ENCODE measurements at places on chromosomes 7 and 10.
A peak's percentile ranks its signal among the peaks of the same experiment; 100 is the strongest.

DNA sequence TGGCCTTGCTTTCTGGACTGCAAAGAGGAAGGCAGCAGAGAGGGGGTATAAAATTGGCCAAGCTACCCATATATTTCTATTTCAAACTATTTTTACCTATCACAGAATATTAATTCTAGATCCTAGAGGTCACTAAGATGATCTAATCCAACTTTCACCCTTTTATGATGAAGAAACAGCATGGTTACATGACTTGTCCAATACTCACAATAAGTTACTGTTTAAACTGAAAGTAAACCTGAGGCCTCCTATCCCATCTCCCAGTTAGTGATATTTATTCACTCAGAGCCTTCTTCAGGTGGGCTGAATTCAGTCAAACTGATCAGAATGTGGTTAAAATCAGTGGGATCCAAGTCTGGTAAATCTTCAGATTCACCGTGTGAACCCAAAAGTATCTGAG, 1345.1 kb downstream of the XPNPEP1 start:
- DNase-seq = no peak

DNA sequence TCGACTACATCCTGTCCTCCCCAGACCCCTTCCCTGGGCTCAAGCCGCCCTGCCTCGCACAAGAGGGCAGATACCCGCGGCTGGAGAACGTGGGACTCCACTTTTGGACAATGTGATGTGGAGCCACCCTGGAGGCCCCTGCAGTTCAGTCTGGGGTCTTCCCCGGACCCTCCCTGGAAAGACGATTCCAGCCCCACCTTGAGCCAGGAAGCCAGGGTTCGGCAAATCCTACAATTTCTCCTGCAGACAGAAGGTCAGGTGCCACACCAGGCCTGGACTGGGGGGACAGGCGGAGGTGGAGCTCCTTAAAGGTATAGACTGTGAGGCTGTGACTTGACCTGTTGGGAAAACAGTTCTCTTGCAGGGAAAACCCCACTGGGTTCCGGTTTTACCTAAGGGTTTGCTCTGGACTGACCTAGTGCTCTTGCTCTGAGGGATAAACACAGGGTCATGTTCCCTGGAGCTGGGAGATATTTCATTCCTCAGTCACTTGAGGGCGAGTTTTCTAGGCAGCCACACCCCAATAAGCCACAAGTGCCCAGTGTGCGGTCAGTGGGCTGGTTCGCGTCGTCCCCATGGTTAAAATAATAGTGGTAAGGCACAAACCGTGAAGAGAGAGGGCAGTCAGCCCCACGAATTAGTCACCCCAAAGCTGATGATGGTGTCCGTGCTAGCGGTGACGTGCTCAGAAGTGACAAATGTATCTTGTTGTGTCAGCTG, 1.6 kb downstream of the FOXL3 start:
- no peak for DNase-seq

DNA sequence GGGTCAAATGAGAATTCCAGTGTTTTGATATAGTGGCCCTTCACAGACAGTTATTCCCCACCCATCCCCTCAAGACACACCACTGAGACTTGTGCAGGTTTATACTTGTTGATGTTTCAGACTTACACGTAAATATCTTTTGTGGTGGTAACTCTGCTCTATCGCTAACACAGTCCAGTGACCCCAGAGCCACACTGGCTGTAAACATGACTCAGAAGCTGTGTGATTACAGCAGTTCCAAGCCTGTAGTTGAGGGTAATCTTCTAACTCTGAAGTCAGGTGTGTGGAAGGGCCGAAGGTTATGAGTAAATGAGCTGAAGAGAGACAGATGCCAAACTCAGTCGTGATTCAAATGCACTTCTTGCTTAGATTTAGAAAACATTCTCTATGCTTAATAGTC, 19.4 kb downstream of the NOBOX start:
- no peak for DNase-seq

GRCh38 chr10:113561214-113561613, 8.4 kb downstream of the HABP2 start:
- DNase-seq = no peak

DNA sequence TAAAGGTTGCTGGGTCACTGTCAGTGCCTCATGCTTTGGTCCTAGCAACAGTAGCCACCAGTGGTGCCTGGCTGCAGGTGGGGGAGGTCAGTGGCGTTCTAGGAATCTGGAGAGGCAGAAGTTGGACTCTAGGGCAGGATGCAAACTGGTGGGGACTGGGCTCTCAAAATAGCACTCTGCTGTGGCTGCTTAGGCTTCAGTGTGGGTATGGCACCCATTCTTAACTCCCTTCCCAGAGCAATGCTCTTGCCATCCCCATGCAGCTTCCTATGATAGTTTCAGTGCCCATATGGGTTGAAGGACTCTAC, 330.8 kb downstream of the PCDH15 start:
- no peak for DNase-seq

DNA sequence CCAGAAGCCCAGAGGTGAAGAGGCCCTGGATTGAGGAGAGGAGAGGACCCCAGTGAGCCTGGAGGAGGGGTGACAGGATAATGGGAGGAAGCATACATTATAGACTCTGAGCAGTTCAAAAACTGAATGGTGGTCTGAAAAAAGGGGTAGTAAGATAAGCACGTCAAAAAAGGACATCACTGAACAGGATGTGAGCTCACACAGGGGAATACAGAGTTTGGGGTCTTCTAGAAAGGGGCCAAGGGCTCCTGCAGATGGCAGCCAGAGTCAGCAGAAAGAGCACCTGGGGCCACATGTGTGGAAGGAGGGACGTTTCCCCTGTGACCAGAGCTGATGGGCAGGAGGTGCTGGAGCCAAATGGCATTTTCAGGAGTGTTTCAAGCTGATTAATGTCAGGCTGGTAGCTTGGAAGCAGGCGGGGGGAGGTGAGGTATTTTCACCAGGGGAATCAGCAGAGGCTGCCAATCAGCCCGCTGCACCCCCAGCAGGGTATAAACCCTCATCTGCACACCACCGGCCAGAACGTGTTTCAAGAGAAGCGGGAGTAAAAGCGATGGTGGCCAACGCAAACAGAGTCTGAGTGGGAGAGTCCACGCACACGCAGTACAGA, 85.8 kb downstream of the TNS3 start:
- peak; percentile 26 for DNase-seq

DNA sequence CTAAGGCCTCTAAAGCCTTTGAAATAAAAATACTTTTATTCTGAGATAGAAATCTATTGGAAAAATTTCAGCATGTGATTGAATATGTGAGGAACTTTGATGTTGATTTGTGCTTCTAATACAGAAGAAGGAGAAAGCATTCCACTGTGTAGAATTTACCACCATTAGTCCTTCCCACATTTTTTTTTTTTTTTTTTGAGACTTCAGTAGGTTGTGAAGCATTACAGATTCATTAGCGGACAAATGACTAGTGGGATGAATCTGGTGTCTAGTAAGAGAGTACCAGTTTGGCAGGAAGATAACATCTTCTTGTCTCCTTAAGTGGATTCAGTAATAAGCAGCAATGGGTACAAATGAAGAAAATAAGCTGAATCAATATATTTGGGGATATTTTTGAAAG, 95.5 kb downstream of the ANKRD30A start:
- DNase-seq = no peak

GRCh38 chr7:128073671-128074310, 42.6 kb upstream of the LRRC4 start:
- no peak for DNase-seq

GRCh38 chr10:105797234-105797890, 1156.3 kb downstream of the SORCS3 start:
- no peak for DNase-seq

- no peak for DNase-seq
These were observed 301.7 kb downstream of the CSTF2T start for GRCh38 chr10:51397695-51398094.

GRCh38 chr7:155983176-155983815, 171.0 kb upstream of the SHH start:
- no peak for DNase-seq

- no peak for DNase-seq
These were observed 3.4 kb upstream of the C1GALT1 start for GRCh38 chr7:7178906-7179305.

GRCh38 chr7:155843426-155844018, 31.3 kb upstream of the SHH start:
- no peak for DNase-seq

DNA sequence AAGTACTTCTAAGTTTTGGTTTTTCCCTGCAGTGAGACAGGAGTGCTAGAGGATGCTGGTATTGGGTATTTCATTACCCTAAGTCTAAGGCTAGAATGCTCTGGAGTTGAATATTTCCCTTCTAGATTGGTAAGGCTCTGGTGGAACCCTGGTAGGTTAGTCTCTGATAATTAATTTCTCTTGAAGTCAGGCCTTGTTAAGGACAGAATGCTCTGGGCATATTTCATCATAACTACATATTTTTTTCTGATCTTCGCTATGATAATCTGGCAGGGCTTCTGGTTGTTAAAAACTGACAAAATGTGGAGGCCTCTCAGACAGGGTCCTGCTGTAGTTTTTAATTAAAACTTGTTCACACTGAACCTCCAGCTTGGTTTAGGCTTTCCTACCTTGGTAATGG, 83.8 kb downstream of the CDK13 start:
- no peak for DNase-seq

DNA sequence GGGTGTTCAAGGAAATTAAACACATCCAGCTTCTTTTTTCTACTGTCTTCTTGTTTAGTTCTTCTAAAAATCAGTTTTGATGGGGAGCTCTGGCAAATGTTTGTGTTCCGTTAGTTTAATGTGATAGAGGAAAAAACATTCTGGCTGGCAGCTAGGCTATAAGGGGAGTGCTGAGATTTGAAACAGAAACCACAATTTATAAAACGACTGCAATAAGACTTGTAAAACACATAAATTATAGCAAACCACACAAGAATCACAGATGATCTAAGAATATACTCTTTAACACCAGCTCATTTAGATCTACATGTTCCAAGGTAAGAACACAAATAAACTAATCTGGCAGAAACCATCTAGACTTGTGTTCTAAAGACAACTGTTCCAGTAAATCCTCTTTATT, 425.5 kb downstream of the CNTNAP2 start:
- DNase-seq = no peak

DNA sequence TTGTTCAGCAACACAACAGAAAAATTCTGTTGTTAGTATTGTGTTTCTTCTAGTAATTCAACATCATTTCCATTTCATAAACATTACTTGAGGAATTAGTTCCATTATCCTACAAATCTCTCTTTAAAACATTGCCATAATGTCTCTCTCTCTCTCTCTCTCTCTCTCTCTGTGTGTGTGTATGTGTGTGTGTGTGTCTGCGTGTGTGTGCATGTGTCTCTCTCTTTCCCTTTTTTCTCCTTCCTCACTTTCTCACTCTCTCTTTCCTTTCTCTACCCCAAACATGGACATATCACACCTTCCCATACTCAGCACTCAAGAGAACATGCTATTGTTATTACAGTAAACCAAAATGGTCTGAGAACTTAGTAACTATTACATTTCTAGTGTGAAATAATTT, 16.6 kb downstream of the LRRTM3 start:
- DNase-seq = no peak

GRCh38 chr7:158726277-158726807, 21.7 kb upstream of the NCAPG2 start:
- DNase-seq = no peak

- no peak for DNase-seq
These were observed 46.2 kb downstream of the NOC3L start for GRCh38 chr10:94316560-94316959.

DNA sequence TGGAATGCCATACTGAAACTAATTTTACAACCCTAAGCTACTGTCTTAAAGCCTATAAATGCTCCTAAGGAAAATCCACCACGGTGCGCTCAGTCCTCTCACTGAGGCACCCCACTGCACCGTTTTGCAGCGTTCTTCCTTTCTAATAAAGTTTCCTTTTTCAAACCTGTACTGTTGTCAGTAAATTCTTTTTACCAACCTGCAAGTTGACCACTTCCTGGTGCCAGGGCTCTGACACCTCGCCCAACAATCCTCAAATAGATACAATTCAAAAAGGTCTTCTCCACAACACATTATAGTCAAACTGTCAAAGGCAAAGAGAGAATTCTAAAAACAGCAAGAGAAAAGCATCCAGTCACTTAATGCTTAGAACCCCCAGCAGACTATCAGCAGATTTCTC, 42.8 kb downstream of the HERPUD2 start:
- DNase-seq = no peak

GRCh38 chr10:71530781-71531180, 134.1 kb downstream of the CDH23 start:
- DNase-seq = no peak

DNA sequence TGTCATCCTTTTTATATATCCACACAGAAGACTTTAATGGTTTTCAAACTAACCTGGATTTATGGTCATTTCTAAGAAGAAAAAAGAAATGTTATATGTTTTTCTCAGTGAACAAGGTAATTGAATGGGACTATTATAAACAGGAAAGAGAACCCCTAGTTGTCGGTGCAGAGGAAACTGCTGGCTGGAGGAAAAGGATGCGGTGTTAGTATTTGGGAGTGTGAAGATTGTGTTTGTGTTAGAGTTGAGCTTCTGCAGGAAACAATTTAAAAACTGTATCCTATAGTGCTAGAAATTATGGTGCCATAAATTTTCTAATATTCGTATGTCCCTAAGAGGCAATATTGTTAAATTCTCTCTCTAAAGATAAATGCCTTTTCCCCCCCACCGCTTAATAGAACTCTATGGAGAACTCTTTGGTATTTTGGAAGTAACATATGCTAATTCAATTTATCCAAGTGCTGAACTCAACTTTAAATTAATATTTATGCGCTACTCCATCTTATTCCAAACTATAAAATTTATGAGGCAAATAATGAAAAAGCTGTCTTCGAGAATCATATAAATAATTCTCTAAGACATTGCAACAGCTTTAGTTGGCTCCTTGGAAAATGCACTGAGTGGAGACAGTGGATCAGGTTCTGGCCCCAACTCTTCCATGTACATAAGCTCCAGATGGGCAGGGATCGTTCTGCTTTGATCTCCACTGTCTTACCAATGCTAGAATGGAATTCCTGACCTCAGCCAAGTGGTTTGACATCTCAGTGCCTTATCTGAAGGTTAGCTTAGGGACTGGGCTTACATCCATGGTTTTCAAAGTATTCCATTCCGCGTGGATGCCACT, 5.6 kb downstream of the BZW2 start:
- DNase-seq = no peak

- DNase-seq = no peak
These were observed 20.8 kb upstream of the CYTH3 start for GRCh38 chr7:6293202-6293601.

- no peak for DNase-seq
These were observed 32.6 kb upstream of the ORC5 start for GRCh38 chr7:104240401-104240800.

- DNase-seq = no peak
These were observed 551.6 kb downstream of the CCSER2 start for GRCh38 chr10:84879991-84880390.

DNA sequence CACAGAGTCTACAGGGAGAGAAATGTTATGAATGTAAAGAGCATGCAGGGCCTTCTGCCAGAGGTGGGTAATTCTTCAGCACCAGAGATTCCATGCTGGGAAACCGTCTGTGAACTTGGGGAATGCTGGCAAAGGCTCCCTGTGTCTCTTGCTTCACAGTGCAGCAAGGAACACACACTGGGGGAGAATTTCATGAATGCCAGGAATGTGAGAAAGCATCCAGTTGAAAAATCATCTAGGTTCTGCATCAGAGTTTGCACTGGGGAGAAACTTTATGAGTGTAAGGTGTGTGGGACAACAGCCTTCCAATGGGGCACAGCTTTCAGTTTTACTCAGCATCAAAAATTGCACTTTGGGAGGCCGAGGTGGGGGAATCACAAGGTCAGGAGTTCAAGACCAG, 224.3 kb upstream of the IGFBP3 start:
- DNase-seq = no peak
